ENCODE measurements at places on chromosomes 2 and 18.

- no peak for DNase-seq
These were observed 1097.2 kb upstream of the CNTNAP5 start for GRCh38 chr2:122927710-122928557.

DNA sequence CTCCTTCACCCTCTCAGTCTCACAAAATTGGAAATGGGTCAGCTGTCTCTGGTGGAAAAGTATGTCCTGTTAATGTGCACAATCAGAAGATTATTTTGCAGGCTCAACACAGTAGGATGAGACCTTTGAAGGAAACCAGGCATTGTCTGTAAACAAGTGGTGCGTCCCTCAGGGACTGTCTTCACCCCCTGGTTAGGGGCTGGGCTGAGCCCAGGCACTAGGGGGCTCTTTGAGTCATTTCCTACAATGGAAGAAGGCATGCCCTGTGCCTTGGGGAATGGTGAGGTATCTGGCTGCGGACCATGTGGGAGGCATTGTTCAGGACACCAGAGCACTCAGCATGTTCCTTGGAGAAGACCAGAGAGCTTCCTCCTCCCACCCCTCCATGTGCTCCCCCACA, 26.8 kb downstream of the PKDCC start:
- DNase-seq: no peak

DNA sequence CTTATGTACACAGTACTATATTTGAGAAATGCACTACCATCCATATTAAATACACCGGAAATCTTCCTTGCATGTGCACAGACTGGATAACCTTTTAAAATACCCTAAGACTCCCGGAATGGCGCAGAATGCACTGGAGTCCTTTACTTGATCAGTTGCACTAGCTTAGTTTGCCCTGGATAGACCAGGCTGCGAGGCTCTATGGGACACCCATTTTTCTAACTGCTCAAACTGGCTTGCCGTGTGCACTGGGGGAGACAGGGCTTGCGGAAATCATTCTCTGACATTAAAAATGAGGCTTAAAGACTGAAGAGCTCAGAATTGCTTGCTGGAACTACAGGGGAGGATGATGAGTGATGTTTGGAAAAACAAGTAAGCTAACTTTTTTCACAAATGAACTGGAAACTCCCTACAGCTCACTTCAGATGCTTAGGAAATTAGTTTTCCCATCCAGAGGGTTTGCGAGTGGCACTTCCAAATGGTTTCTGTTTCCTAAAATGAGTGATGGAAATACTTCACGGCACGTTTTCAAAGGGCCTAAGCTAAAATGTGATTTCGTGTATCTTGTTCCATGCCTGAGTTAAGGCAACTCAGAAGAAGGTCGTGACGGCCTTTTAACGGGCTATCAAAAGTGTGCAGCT, 2.7 kb downstream of the NCK2 start:
- no peak for DNase-seq

GRCh38 chr18:77762642-77763041, 513.0 kb downstream of the GALR1 start:
- DNase-seq: no peak

- DNase-seq: no peak
These were observed 13.9 kb upstream of the TANK start for GRCh38 chr2:161146209-161146775.

DNA sequence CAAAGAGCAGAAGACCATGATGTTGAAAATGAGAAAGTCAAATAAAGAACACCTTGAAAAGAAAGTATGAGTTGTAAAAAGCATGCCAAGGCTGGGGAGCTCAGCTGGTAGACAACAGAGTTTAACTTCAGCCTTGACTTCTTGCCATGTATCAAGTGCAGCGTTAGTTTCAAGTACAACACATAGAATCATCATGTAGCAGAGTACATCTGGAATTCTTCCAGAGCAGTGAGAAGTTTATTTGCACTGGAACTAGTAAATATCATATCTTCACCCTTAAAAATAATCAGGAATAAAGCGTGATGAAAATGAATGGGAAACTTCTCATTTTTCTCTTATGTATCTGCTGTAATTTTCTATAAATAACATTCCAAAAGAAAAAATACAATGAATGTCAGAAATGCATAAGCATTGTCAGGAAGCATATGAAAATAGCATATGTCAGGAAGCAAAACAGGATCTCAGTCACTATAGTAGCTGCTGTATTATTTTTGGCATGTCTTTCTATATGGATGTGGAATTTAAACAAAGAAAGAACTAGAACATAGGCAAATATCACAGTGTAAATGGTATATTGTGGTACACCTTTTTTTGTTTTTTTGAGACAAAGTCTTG, 10.1 kb upstream of the SULT1C4 start:
- DNase-seq: no peak

DNA sequence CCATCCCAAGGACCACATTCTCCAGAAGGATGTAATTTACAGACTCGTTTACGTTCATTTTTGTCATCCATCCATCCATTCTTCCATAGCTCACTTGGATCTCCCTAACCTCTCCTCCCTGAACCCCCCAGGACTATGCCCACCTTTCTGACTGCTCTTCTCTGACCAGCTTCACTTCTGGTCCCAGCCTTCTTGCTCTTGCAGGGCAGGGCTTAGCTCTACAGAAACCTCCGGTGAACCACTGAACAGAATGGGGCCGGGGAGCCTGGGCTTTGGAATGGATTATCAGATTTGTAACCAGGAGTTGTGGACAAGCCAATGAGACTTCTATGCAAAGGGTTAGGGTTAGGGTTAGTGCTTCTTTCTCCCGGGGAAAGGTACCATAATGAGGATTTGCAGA, 95.0 kb downstream of the TGFA start:
- DNase-seq: no peak

- DNase-seq: no peak
These were observed 47.4 kb downstream of the CACNB4 start for GRCh38 chr2:152051436-152051835.

DNA sequence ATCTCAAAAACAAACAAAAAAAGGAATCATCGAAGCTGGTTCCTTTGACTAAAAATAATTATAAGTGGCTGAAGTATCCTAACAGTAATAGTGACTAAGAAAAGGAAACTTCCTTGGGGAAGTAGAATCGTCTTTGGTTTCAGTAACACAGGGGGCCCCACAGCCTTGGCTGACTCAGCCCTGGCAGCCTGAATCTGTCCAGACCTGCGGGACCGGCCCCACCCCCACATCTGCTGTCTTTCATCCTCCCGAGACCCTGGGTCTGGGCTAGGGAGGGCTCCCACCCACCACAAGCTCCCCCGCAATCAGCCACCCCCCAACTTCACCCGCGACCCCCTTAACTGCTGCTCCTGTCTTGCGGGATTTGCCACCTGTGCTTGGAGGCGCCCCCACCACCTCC, 1452.6 kb upstream of the ACVR2A start:
- no peak for DNase-seq

DNA sequence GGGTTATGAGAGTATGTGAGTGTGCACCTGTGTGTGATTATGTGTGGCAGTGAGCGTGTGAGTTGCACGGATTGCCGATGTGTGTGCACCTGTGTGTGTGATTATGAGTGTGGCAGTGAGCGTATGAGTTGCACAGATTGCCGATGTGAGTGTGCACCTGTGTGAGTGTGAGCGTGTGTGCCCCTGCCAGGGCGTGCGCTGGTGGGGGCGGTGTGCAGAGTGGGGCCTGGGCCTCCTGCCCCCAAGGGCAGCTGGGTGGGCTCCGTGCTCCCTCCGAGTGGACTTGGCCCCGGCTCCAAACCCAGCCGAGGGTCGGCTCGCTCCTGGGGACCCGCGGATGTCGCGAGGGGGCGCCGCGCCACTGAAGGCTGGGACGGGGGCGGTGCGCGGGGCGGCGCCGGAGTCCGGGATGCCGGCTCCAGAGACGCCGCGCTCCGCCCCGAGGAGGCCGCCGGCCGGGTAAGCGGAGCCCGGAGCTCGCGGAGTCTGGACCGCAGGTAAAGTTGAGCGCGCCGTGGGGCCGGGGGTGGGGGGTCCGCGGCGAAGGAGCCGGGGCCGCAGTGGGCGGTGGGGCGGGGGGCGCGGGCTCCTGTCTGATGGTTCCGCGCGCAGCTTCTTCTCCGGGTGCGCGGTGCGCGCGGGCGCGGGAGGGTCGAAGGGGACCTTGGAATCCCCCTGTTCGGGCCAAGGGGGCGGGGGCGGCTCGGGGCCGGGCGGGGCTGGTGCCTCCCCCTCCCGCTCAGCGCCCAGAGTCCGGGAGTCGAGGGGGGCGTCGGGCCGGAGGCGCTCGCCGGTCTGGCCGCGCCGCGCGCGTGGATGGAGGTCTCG, at the start of gene KCNG2:
TSS of gene KCNG2 (plus strand) at position 421 of the 828 bp plus-strand sequence. CDS start 65,730 bp downstream, outside the sequence.
- DNase-seq: no peak

GRCh38 chr18:5457462-5457957, 86.3 kb downstream of the EPB41L3 start:
- no peak for DNase-seq

- DNase-seq: no peak
These were observed 374.3 kb downstream of the SOCS6 start for GRCh38 chr18:70663141-70663540.

- DNase-seq: no peak
These were observed 100.1 kb downstream of the SLC25A12 start for GRCh38 chr2:171793691-171794678.

DNA sequence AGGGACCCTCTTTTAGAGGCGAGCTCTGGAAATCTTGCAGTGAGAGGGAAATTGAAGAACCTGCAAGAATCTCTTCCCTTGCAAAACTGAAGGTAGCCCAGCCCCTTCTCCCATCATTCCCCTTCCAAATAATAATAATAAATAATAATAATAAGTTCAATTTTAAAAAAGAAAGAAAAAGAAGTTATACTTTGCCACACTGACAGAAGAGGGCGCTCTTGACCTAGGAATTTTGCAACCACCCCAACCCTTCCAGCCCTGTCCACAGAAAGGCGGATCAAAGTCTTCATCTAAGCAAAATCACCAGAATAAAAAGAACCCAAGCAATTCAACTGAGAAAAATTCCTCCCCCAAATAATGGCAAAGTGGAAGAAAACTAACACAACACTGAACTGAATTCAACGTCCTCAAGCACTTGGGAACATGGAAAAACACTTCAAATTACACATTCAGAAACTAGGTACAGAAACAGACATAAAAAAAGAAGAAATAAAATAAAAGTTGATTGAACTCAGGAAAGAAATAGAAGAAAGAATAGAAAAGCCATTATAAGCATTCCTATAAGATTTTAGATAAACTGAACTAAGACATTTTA, 98.9 kb upstream of the GLS start:
- DNase-seq: no peak

GRCh38 chr2:184598316-184599053, at the start of gene ZNF804A:
Gene ZNF804A, plus strand, starts transcription at chr2:184598529. Its CDS starts 431 bp downstream, at chr2:184598960.
- DNase-seq: no peak

- DNase-seq: no peak
These were observed 449.7 kb upstream of the DSEL start for GRCh38 chr18:67966224-67966623.

GRCh38 chr18:47724186-47724975, 206.1 kb downstream of the SMAD2 start:
- DNase-seq: no peak

- no peak for DNase-seq
These were observed 163.0 kb downstream of the MREG start for GRCh38 chr2:215850380-215850779.

DNA sequence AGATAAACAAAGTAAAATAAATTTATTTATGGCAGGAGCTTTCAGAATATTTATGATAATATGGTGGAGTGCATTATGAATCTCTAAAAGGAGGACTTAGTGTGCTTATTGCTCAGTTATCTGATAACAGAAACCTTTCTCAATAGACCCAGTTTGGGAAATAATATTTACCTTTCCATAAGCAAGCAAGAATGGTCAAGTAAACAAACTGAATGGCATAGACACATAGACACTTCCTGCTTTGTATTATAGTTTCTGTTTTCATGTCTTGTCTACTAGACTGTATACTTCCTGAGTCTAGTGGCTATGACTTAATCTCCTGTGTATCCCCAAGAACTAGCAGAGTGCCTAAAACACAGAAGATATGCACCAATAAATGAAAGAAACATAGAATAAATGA, 87.8 kb downstream of the UPP2 start:
- no peak for DNase-seq

- no peak for DNase-seq
These were observed 23.5 kb upstream of the TMEM178A start for GRCh38 chr2:39642051-39642718.

DNA sequence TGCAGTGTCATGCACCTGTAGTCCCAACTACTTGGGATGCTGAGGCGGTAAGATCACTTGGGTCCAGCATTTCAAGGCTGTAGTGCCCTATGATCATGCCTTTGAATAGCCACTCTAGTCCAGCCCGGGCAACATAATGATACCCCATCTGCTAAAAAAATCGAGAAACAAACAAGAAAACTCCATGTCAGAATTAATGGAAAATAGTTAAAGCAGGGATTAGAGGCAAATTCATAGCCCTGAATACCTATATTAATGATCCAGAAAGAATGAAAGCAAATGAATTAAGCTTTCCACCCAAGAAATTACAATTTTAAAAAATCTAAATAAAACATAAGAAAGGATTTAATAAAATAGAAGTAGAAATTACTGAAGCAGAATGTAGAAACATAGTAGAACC, 143.0 kb downstream of the MYO3B start:
- DNase-seq: no peak

GRCh38 chr18:58562146-58562998, 66.5 kb downstream of the ALPK2 start:
- no peak for DNase-seq

DNA sequence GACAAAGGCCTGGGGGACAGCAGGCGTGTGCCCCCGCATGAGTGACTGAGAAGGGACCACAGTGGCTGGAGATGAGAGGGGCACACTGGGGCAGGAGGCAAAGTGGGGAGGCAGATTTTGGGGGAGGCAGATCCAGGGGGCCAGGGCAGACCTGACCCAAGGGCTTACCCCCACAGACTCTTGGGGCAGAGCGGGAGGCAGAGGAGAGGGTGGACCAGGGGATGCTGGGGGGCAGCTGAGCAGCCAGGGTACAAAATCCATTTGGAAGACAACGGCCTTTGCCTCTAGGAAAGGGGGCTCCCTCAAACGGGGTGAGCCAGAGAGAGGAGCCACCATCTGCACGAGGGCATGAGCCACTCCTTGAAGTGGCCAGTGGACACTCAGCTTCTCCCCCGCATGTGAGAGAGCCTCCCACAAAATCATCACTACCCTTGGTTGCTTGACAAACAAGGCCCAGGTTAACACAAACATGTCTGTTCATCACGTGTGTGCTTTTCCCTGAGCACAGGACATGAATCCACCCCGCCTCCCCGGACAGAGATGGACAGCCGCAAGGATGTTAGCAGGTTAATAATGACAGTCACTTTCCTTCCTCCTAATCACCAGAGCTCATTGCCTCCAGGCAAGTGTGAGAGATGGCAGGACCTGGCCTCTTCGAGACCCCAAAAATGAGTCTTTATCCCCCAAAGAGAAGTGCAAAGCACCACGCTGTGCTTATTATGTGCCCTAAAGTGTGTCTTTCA, 72.0 kb upstream of the RAB6C start:
- no peak for DNase-seq
